B cell (primary cell): ENCODE measurements at places on chromosomes 7 and 10. TPM values are rescaled to one million over a fixed set of nuclear protein-coding genes. Genes with fewer than 3 reads are reported as not detected.

Gene WIPF3
- polyA plus RNA-seq, result not detected in 2 replicates

Gene OR2A1
- polyA plus RNA-seq, result 0.31 and 0.52 TPM in 2 replicates

Gene LIPF
- polyA plus RNA-seq, result not detected in 2 replicates

Gene FOXI2
- not detected in 2 replicates for polyA plus RNA-seq

Gene OR13A1
- 5.8 and 8.2 TPM in 2 replicates for polyA plus RNA-seq

Gene CTNNA3
- polyA plus RNA-seq, result 0.01 TPM in 1 of 2 replicates, not detected in the other

Gene FAS
- 8.0 and 12.4 TPM in 2 replicates for polyA plus RNA-seq

Gene SPDYE16
- polyA plus RNA-seq, result 0.22 and 0.34 TPM in 2 replicates

Gene GIMAP4
- 0.30 and 0.66 TPM in 2 replicates for polyA plus RNA-seq

Gene ANXA8L1
- not detected in 2 replicates for polyA plus RNA-seq

Gene KCND2
- polyA plus RNA-seq, result not detected in 2 replicates

Gene NEUROD6
- not detected in 2 replicates for polyA plus RNA-seq

Gene MTG1
- polyA plus RNA-seq, result 117 and 170 TPM in 2 replicates

Gene CALN1
- polyA plus RNA-seq, result not detected in 2 replicates

Gene CFAP70
- 1.6 and 2.5 TPM in 2 replicates for polyA plus RNA-seq

Gene LRRTM3
- polyA plus RNA-seq, result not detected in 2 replicates

Gene MGAM2
- polyA plus RNA-seq, result not detected in 2 replicates

Gene XRCC2
- polyA plus RNA-seq, result 0.36 and 0.66 TPM in 2 replicates

Gene PON3
- not detected in 2 replicates for polyA plus RNA-seq

Gene ABCA13
- polyA plus RNA-seq, result not detected in 2 replicates

Gene PIK3AP1
- polyA plus RNA-seq, result 130 and 167 TPM in 2 replicates

Gene PRDX3
- 16.7 and 18.0 TPM in 2 replicates for polyA plus RNA-seq

Gene RPEL1
- polyA plus RNA-seq, result not detected in 2 replicates

Gene GPR37
- polyA plus RNA-seq, result not detected in 2 replicates

Gene NFE2L3
- 0.46 and 1.4 TPM in 2 replicates for polyA plus RNA-seq

Gene GIMAP2
- 13.2 and 19.9 TPM in 2 replicates for polyA plus RNA-seq

Gene STOX1
- polyA plus RNA-seq, result 0.07 and 0.81 TPM in 2 replicates

Gene SHH
- not detected in 2 replicates for polyA plus RNA-seq

Gene PNLIPRP2
- polyA plus RNA-seq, result not detected in 2 replicates

Gene MKX
- not detected in 2 replicates for polyA plus RNA-seq

Gene CACNA2D1
- polyA plus RNA-seq, result not detected in 2 replicates

Gene FAM204A
- polyA plus RNA-seq, result 14.2 and 19.5 TPM in 2 replicates

Gene CYP3A7
- polyA plus RNA-seq, result not detected in 2 replicates

Gene GPER1
- polyA plus RNA-seq, result 2.7 and 3.2 TPM in 2 replicates

Gene CUBN
- polyA plus RNA-seq, result 4.7 and 5.7 TPM in 2 replicates

Gene TMEM196
- polyA plus RNA-seq, result not detected in 2 replicates

Gene SEMA3E
- polyA plus RNA-seq, result not detected in 2 replicates

Gene RNF32
- polyA plus RNA-seq, result 0.81 and 1.6 TPM in 2 replicates

Gene BMPER
- not detected in 2 replicates for polyA plus RNA-seq

Gene ADCYAP1R1
- not detected in 2 replicates for polyA plus RNA-seq

Gene SPDYE9
- polyA plus RNA-seq, result not detected in 2 replicates

Gene TRIM50
- polyA plus RNA-seq, result not detected in 2 replicates

Gene GATA3
- 0.60 and 1.2 TPM in 2 replicates for polyA plus RNA-seq

Gene CDHR1
- 0.27 and 0.31 TPM in 2 replicates for polyA plus RNA-seq

Gene CHCHD3
- 20.0 and 20.1 TPM in 2 replicates for polyA plus RNA-seq

Gene POLR2J2
- 9.6 and 16.7 TPM in 2 replicates for polyA plus RNA-seq

Gene ZNHIT1
- 20.1 and 28.5 TPM in 2 replicates for polyA plus RNA-seq

Gene PIK3CG
- 13.3 and 18.4 TPM in 2 replicates for polyA plus RNA-seq

Gene SKIDA1
- polyA plus RNA-seq, result 0.06 TPM in 1 of 2 replicates, not detected in the other

Gene FOXP2
- not detected in 2 replicates for polyA plus RNA-seq

Gene CCL24
- not detected in 2 replicates for polyA plus RNA-seq

Gene ANKRD2
- not detected in 2 replicates for polyA plus RNA-seq

Gene GJD4
- polyA plus RNA-seq, result not detected in 2 replicates

Gene WNT8B
- polyA plus RNA-seq, result 0.06 TPM in 1 of 2 replicates, not detected in the other

Gene SHOC2
- polyA plus RNA-seq, result 13.3 and 21.9 TPM in 2 replicates

Gene PLOD3
- polyA plus RNA-seq, result 35.5 and 40.1 TPM in 2 replicates

Gene MXI1
- polyA plus RNA-seq, result 12.0 and 19.9 TPM in 2 replicates

Gene DBF4
- polyA plus RNA-seq, result 7.8 and 21.7 TPM in 2 replicates

Gene HYAL4
- 0.42 TPM in 1 of 2 replicates, not detected in the other for polyA plus RNA-seq
